ENCODE measurements at places on chromosomes 3 and 15. TPM values are rescaled to one million over a fixed set of nuclear protein-coding genes. Genes with fewer than 3 reads are reported as not detected.

The KBTBD8 gene
- 1.5 TPM for total RNA-seq

The CPN2 gene
- 159 TPM for total RNA-seq

DNA sequence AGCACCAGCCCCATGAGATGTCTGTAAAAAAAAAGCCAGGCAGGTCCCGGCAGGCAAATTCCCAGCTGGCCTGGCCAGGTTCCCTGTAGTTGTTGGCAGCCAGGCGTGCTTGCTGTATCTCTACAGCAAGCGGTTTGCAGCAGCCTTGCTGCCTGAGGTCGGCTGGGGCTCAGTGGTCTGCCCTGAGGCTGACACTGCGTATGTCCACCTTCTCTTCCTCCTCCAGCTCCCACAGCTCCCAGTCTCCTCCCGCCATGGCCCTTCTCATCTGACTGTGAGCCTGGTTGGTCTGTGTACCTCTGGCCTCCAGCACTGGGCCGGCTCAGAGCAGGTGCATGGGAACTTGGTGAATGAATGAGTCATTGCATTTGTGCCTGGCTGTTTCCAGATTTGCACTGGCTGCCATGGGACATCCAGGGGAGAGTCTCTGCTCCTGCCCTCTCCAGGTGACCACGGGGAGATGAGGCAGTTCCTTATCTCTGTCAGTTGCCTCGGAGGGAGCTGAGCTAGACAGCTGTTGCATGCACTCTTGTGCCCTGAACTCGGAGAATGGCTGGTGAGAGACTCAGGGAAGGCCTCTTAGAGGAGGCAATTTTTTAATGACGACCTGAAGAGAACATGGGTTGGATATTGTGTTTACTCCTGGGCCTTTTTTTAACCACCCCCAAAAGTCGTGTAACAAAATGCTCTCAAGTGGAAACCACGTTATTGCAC lies 43.0 kb downstream of the SPSB4 start:
- DNase-seq = no peak

DNA sequence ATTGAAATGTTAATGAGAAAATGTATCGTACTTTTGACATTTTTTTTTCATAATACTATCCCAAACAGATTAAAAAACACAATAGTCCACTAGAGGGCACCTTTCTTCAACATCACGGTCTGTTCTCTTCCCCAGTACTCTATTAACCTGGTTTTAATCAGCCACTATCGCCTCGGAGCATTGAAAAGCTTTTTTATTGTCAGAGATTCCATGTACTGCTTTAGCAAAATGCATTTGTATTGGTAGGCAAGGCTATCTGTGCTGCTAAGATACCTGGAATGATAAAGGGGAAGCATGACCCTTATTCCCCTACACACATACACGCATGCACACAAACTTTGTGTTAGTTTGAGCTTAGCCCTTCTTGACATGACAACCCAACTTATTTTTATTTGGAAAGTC lies 160.1 kb upstream of the IL12A start:
- no peak for DNase-seq

Measured in left lobe of liver (tissue), 2 donors.